NCI-H226 (cell line): ENCODE measurements at places on chromosomes 12 and 14.

DNA sequence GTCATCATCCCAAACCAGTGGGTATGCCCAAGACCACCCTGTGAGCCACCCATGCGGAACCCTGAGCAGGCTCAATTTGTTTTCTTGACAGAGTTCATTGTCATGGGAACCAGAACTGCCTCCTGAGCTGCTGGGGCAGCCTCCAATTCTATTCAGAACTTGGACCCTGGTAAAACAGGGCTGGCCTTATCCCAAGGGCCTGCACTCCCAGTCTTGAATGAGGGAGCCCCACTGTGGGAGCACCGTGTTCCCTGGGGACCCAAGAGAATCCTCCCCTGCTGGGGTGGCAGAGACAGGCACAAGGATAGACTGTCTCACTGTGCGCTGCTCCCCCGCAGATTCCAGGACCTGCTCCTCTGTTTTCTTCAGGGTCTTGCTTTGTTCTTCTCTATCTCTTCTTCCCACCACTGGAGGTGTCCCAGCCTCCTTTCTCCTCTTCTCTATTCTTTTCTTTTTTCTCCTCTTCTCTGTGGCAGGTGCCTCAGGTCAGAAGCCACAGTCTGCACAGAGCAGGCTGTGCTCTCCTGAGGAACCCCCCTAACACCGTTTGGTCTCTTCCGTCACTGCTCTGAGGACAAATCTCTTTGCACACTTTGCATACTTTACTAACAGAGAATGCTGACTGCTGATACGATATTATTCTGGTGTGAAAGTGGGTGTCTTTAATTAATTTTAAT is 31.2 kb upstream of the CHPT1 start:
- no peak for DNase-seq

DNA sequence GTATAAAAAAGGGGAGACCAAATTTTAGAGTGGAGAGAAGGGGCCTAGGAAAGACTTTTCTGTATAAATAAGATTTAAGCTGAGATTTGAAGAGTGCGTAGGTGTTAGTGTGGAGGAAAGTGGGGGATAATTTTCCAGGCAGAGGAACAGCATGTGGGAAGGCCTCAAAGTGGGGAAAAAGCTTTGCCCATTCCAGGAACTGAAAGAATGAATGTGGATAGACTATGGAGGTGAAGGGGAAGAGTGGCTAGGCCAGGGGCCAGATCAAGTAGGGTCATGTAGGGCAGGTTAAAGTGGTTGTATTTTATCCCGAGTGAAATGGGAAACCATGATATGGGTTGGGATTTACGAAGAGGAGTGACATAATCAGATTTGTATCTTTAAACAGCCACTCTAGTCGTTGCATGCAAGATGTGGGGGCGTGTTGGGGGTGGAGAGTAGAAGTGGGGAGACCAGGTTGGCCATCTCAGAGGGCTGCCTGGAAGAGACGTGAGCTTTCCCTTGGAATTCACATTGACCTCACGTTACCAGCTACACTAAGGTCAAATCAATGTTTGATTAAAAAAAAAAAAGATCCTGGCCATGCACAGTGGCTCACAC is 3.3 kb downstream of the ZNF664 start:
- DNase-seq: no peak

GRCh38 chr14:61145903-61146481 is 135.1 kb downstream of the TMEM30B start:
- DNase-seq: peak; percentile 53

GRCh38 chr14:93381644-93382043 is 34.7 kb downstream of the COX8C start:
- DNase-seq: no peak

GRCh38 chr14:86641310-86641709 is 1111.4 kb downstream of the FLRT2 start:
- DNase-seq: no peak

DNA sequence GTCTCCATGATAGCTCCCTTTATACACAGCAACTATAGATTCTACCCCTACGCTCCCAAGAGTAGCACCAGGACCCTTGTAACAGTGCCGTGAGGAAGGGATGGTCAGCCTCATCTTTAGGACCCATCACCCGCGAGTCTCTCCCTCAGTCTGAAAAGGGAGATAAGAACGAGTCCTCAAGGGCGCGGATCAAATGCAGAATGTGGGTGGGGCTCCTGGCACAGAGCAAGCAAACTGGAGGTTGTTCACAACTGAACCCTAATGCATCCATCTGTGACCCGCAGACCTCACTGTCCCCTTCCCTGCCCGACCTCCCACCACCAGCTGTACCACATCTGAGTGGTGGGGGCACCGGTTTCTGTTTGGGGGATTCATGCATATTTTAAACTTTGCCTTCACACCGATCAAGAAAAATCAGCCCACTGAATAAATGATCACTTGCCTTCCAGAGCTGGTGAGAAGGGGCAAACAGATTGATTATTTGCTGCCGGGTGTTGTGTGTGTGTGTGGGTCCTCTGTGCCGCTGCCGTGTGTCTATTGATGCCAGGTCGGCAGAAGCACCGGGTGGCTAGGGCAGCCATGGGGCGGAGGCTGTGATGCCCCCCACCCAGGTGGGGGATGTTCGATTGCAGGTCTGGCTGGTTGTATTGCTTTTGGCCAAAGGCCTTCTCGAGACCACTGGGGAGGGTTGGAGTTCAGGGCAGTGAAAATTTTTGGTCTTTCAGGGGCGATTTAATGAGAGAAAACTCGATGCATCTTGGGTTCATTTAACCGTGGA is 35.7 kb upstream of the BEGAIN start:
- no peak for DNase-seq

DNA sequence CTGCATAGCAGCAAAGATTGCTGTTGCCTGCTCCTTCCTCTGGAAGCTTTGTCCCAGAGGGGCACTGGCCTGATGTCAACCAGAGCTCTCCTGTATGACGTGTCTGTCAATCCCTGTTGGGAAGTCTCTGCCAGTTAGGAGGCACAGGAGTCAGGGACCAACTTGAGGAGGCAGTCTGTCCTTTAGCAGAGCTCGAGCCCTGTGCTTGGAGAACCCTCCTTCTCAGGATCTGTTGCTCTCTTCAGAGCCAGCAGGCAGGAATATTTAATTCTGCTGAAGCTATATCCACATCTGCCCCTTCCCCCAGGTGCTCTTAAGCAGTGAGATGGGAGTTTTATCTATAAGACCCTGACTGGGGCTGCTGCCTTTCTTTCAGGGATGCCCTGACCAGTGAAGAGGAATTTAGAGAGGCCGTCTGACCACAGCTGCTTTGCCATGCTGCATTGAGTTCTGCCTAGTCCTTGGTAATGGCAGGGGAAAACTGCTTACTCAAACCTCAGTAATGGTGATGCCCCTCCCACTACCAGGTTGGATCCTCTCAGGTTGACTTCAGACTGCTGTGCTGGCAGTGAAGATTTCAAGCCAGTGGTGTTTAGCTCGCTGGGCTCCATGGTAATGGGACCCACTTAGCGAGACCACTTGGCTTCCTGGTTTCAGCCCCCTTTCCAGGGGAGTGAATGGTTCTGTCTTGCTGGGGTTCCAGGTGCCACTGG is 218.6 kb upstream of the SLC38A2 start:
- DNase-seq: no peak

DNA sequence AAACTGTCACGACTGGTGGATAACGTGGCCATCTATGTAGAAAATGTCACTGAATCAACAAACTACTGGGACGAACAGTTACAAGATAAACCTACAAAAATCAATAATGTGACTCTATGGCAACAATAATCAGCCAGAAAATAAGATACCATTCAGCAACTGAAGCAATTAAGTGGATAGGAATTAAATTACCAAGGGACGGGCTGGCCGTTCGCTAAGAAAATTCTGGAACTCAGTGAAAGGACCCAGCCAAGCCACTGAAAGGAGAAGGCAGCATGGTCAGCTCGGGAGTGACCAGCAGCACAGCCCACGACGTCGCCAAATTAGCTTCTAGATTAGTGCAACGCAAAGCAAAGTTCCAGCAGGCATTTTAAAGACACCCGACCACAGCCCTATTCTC is 33.6 kb upstream of the TMEM179 start:
- DNase-seq: no peak

GRCh38 chr14:97120611-97121031 is 323.4 kb downstream of the VRK1 start:
- DNase-seq: no peak

DNA sequence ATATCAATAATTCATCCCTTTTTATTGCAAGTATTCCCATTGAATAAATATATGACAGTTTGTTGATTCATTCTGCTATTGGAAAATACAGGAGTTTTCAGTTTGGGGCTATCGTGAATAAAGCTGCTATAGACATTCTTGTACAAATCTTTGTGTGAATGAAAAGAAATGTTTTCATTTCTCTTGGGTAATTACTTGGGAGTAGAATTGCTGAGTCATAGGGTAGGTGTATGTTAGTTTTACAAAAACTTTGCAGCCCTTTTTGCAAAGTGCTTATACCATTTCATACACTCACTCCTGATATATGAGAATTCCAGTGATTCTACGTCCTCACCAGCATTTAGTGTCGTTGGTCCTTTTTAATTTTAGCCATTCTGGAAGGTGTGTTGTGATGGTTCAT is 6.9 kb upstream of the PTCSC3 start:
- DNase-seq: no peak

- no peak for DNase-seq
Measured at GRCh38 chr14:94775091-94775870, 5.4 kb upstream of the GSC start.

- DNase-seq: no peak
Measured at GRCh38 chr14:33377596-33378390, 439.1 kb downstream of the NPAS3 start.

GRCh38 chr12:124437617-124438436 is 129.6 kb downstream of the NCOR2 start:
- DNase-seq: no peak

DNA sequence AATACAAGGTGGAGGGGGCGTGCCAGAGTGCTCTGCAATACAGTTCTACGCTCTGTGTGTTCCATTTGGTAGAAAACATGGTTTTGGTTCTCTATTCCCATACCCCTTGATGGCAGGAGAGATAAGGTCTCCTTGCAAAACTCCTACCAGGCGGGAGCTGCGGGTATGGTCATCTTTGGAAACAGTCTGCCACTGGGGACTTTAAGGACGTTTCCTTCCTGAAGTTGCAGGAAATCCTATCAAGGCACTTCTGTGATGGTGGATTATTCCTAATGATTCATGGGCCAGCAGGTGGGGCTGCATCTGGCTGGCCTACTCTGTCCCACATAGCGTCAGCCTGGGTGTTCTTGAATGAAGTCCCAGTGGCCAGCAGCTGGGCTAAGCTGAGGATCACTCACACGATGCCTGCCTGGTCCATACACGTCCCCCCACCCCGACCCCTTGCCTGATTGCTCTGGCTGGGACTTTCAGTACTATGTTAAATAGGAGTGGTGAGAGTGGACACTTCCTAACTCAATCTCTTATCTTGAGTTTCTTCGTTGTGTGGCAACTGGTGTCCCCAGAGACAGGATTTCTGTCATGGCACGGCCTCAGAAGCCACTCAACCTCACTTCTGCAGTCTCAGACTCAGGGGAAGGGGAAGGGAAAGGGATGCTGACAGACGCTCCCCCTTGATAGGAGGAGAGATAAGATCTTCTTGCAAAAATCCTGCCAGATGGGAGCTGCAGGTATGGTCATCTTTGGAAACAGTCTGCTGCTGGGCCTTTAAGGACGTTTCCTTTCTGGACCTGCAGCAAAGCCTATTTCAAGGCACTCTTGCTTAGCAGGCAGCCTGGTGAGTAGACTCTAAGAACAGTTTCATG is 61.0 kb upstream of the FKBP4 start:
- no peak for DNase-seq

GRCh38 chr14:24329736-24330135 is 5.1 kb downstream of the ADCY4 start:
- no peak for DNase-seq

GRCh38 chr12:7929083-7929792 is 6.7 kb downstream of the SLC2A3 start:
- no peak for DNase-seq

- peak; percentile 63 for DNase-seq
Measured at GRCh38 chr12:89353823-89354611, 1.7 kb upstream of the DUSP6 start.

GRCh38 chr12:116136340-116136739 is 141.2 kb downstream of the MED13L start:
- peak; percentile 24 for DNase-seq

DNA sequence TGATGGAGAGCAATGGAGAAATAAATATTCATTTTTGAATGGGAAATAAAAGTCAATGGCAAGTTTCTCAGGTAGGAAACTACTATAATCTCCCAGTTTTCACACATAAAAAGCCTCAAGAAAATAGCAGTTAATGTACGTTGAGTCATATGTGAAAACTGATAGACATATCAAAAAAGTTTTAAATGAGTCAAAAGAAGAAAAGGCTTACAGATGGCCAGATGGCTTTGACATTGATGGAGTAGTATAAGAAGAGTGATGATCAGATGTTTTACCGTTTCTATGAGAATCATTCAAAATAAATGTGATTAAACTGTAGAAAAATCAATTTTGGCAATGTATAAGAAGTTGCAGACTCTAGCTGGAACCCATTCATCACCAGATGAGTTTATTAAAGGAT is 97.8 kb downstream of the LLPH start:
- DNase-seq: no peak

DNA sequence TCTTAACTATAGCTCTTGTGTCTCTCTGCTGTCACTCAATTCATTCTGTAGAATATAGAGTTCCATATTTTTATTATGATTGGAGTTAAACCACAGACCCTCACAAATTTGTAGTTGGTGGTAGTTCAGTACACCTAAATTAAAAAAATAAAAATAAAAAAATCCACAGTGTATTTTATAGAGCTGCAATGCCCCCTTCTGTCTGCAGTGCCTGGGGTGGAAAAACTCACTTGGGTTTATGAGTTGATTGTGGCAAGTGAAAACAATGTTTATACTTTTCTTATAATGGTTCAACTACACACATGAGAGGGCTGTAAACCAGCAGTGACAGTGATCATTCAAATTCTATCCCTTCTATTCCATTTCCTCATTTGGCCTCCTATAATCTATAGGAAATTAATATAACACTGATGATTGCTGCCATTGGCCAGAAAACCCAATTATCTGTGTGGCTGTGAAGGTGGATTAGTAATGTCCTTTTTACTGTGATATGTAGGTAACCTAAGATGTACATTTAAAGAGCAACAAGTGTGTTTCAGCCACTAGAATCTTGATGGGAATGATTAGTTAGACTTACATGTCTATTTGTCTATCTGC is 166.9 kb upstream of the LRIG3 start:
- DNase-seq: no peak

GRCh38 chr14:31419179-31419966 is 977 bp downstream of the HEATR5A start:
- DNase-seq: no peak
